ENCODE measurements at places on chromosomes 4 and X. TPM values are rescaled to one million over a fixed set of nuclear protein-coding genes. Genes with fewer than 3 reads are reported as not detected.

DNA sequence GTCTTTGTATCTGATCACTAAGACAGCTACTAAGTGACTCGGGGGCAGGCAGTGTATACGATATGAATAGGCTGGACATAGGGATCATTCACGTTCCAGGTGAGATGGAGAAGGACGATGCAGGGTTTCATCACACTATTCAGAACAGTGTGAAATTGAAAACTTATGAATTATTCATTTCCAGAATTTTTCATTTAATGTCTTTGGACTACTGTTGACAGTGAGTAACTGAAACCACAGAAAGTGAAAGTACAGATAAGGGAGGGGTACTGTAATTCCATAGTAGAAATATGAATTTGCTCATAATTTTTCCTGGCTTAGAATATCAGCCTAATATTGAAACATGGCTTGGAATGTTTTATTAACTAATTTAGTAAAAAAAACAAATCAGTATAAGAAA lies 24.4 kb downstream of the TMEM144 start:
- DNase-seq, result no peak
- no peaks in the 10 kb centered on the region for H3K27me3 ChIP-seq
- no peak overlapping the region for H3K4me3 ChIP-seq
- peaks cover 25% of the 10 kb centered on the region for H3K4me1 ChIP-seq
- H3K36me3 ChIP-seq, result no peaks in the 10 kb centered on the region
- H3K27ac ChIP-seq, result no peak overlapping the region

DNA sequence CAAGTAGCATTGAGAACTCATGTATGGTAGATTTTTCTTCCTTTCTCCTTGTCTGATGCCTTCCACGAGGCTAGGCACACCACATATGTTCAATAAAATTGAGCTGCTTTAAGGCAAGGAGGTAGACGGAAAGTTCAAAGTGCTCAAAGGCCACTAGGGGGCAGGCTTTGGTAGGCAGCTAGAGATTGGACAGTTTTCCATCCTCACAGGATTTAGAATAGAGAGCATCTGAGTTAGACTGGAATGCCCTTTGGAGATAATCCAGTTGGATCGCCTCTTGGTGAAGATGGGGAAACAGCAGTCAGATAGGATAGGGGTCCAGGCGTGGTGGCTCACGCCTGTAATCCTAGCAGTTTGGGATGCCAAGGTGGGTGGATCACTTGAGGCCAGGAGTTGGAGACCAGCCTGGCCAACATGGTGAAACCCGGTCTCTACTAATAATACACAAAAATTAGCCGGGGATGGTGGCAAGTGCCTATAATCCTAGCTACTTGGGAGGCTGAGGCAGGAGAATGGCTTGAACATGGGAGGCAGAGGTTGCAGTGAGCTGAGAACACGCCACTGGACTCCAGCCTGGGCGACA lies 30.4 kb downstream of the ELF4 start:
- H3K27ac ChIP-seq, result no peak overlapping the region
- H3K36me3 ChIP-seq, result no peaks in the 10 kb centered on the region
- H3K27me3 ChIP-seq, result no peaks in the 10 kb centered on the region
- DNase-seq, result peak; percentile 66

The PUDP gene
- polyA plus RNA-seq, result 4.3 TPM

DNA sequence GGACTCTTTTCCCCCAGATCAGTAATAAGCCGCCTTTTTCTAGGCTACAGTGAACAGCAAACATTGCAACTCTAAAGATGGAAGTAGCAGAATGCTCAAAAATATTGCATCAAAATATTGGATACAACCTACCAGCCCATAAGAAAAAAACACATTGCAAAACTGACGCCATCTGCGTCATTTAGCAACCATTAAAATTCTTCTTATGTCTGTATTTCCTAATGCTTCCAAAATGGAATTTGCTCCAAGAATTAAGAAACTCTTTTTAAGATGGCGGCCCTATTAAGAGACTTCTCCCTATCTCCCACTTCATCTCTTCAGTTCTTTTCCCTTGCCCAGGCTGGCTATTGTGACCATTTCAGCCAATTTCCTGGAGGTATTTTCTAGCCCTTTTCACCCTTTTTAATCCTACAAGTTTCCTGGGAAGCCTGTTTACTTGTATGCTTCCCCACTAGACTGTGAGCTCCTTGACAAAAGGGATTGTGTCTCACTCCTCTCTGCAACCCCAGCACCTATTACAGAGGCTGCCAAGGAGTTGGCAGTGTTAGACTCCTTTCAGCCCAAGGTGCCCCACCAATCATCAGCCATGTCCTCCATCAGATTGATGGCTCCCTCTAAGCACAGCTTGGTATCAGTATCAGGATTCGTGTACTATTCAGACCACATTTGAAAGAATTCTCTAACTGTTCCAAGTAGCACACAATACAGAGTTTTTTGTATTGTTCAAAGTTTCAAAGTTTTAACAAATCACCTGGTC lies 4.4 kb downstream of the GPC3 start:
- H3K4me1 ChIP-seq, result no peaks in the 10 kb centered on the region
- no peaks in the 10 kb centered on the region for H3K36me3 ChIP-seq
- no peak for DNase-seq
- no peak overlapping the region for H3K27ac ChIP-seq
- peaks cover 17% of the 10 kb centered on the region for H3K27me3 ChIP-seq

- H3K4me1 ChIP-seq, result no peaks in the 10 kb centered on the region
- H3K4me3 ChIP-seq, result no peak overlapping the region
- H3K27me3 ChIP-seq, result no peaks in the 10 kb centered on the region
- no peak overlapping the region for H3K27ac ChIP-seq
- H3K36me3 ChIP-seq, result no peaks in the 10 kb centered on the region
These were observed 319.3 kb downstream of the RAB28 start for GRCh38 chr4:13164783-13165331.

DNA sequence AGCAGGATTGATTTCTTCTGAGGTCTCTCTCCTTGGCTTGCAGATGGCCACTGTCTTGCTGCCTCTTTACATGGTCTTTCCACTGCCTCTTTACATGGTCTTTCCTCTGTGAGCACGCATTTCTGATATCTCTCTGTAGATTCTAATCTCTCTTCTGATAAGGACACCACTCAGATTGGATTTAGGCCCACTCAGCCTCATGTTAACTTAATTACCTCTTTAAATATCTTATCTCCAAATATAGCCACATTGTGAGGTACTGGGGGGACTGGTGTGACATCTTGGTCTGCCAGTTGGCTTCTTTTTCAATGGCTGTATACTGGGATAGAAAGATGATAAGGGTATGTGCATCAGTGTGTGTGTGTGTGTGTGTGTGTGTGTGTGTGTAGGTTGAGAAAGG lies 153.7 kb downstream of the AWAT2 start:
- H3K36me3 ChIP-seq, result no peaks in the 10 kb centered on the region
- no peak for DNase-seq
- H3K27me3 ChIP-seq, result peaks cover 4% of the 10 kb centered on the region
- no peaks in the 10 kb centered on the region for H3K4me1 ChIP-seq
- H3K4me3 ChIP-seq, result no peak overlapping the region
- H3K27ac ChIP-seq, result no peak overlapping the region

- no peaks in the 10 kb centered on the region for H3K4me1 ChIP-seq
- no peaks in the 10 kb centered on the region for H3K27me3 ChIP-seq
- H3K36me3 ChIP-seq, result no peaks in the 10 kb centered on the region
- DNase-seq, result no peak
- H3K27ac ChIP-seq, result no peak overlapping the region
- no peak overlapping the region for H3K4me3 ChIP-seq
These were observed 30.5 kb downstream of the PLAC8 start for GRCh38 chr4:83083925-83084475.

GRCh38 chr4:32136081-32136787 lies 1416.1 kb downstream of the PCDH7 start:
- no peaks in the 10 kb centered on the region for H3K36me3 ChIP-seq
- H3K27me3 ChIP-seq, result no peaks in the 10 kb centered on the region
- no peak for DNase-seq
- no peak overlapping the region for H3K4me3 ChIP-seq
- H3K4me1 ChIP-seq, result no peaks in the 10 kb centered on the region

DNA sequence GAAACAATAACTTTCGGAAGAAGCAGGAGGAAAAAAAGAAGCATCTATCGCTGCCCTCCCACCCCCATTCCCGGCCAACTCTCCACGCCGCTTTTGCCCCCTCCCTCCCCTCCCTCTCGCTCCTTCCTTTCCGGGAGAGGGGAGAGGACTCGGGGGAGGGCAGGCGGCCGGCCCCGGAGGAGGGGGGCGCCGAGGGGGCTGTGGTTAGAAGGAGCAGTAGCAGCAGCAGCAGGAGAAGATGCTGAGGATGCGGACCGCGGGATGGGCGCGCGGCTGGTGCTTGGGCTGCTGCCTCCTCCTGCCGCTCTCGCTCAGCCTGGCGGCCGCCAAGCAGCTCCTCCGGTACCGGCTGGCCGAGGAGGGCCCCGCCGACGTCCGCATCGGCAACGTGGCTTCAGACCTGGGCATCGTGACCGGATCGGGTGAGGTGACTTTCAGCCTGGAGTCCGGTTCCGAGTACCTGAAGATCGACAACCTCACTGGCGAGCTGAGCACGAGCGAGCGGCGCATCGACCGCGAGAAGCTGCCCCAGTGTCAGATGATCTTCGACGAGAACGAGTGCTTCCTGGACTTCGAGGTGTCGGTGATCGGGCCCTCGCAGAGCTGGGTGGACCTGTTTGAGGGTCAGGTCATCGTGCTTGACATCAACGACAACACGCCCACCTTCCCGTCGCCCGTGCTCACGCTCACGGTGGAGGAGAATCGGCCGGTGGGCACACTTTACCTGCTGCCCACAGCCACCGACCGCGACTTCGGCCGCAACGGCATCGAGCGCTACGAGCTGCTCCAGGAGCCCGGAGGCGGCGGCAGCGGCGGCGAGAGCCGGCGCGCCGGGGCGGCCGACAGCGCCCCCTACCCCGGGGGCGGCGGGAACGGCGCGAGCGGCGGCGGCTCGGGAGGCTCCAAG lies 1.3 kb downstream of the PCDH7 start:
- peaks cover 22% of the 10 kb centered on the region for H3K4me1 ChIP-seq
- no peak overlapping the region for H3K27ac ChIP-seq
- peak overlapping the region; percentile 48 for H3K4me3 ChIP-seq
- no peak for DNase-seq
- no peaks in the 10 kb centered on the region for H3K36me3 ChIP-seq
- peaks cover 52% of the 10 kb centered on the region for H3K27me3 ChIP-seq

DNA sequence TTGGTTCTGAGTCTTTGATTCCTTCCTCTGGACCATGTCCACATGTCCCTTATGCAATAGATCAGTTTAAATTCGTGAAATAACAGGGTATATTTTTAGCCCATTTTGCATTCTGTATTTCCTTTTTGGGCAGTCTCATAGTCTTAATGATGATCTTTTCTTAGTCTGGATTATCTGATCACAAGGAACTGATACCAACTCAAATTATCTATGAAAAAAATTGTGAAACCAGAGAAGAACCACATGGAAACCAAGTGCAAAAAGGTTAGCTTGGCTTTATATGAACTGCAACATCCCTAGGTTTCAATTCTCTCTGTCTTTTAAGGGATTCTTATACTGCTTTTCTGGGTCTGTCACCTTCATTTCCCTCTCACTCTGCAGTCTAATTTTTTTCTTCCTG lies 608.6 kb upstream of the AADAT start:
- H3K27ac ChIP-seq, result no peak overlapping the region
- H3K4me1 ChIP-seq, result no peaks in the 10 kb centered on the region
- no peaks in the 10 kb centered on the region for H3K36me3 ChIP-seq
- no peaks in the 10 kb centered on the region for H3K27me3 ChIP-seq

GRCh38 chrX:145865082-145865481 lies 47.5 kb downstream of the SLITRK2 start:
- H3K4me3 ChIP-seq, result no peak overlapping the region
- no peak for DNase-seq
- no peaks in the 10 kb centered on the region for H3K4me1 ChIP-seq
- no peaks in the 10 kb centered on the region for H3K36me3 ChIP-seq
- H3K27ac ChIP-seq, result no peak overlapping the region

The SHISA3 gene
- 2.7 TPM for polyA plus RNA-seq

- no peak overlapping the region for H3K4me3 ChIP-seq
- H3K36me3 ChIP-seq, result no peaks in the 10 kb centered on the region
- no peaks in the 10 kb centered on the region for H3K4me1 ChIP-seq
- H3K27me3 ChIP-seq, result no peaks in the 10 kb centered on the region
These were observed 199.4 kb upstream of the CENPE start for GRCh38 chr4:103397541-103397940.

GRCh38 chrX:137575596-137576255 lies 9.8 kb downstream of the ZIC3 start:
- H3K4me3 ChIP-seq, result no peak overlapping the region
- peaks cover 70% of the 10 kb centered on the region for H3K27me3 ChIP-seq
- no peak for DNase-seq
- no peaks in the 10 kb centered on the region for H3K4me1 ChIP-seq

The TLR6 gene
- polyA plus RNA-seq, result 1.0 TPM

DNA sequence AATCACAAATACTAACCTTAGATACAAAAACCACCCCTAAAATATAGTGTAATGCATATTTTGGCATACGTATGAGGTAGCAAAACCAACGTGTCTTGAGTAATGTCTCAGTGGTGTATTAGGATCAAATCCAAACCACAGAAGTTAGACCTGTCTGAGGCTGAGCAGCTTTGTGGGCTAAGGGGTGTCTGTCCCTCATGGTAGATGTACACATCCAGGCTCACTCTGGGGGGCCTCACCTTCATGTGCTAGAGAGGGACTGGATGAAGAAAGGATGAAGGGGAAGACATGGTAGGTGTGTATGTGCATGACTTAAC lies 188.0 kb upstream of the TBC1D9 start:
- no peaks in the 10 kb centered on the region for H3K36me3 ChIP-seq
- no peak overlapping the region for H3K27ac ChIP-seq
- no peak for DNase-seq
- no peak overlapping the region for H3K4me3 ChIP-seq

The USP26 gene
- polyA plus RNA-seq, result not detected

The XAGE1A gene
- not detected for polyA plus RNA-seq

- no peaks in the 10 kb centered on the region for H3K27me3 ChIP-seq
- H3K27ac ChIP-seq, result no peak overlapping the region
- DNase-seq, result no peak
- H3K36me3 ChIP-seq, result no peaks in the 10 kb centered on the region
These were observed 91.7 kb upstream of the ADRA2C start for GRCh38 chr4:3674479-3674851.

Measured in adrenal gland (tissue), 19 donors.